ENCODE measurements at places on chromosomes 16 and 17. TPM values are rescaled to one million over a fixed set of nuclear protein-coding genes. Genes with fewer than 3 reads are reported as not detected.

DNA sequence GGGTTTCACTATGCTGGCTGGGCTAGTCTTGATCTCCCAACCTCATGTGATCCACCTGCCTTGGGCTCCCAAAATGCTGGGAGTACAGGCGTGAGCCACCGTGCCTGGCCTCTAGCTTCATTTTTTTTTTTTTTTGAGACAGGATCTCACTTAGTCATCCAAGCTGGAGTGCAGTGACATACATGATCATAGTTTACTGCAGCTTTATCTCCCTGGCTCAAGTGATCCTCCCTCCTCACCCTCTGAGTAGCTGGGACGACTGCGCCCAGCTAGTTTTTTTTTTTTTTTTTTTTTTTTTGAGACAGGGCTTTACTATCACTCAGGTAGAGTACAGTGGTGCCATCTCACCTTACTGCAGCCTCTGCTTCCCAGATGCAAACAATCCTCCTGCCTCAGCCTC, 9.7 kb downstream of the RPA1 start:
- DNase-seq, result no peak

DNA sequence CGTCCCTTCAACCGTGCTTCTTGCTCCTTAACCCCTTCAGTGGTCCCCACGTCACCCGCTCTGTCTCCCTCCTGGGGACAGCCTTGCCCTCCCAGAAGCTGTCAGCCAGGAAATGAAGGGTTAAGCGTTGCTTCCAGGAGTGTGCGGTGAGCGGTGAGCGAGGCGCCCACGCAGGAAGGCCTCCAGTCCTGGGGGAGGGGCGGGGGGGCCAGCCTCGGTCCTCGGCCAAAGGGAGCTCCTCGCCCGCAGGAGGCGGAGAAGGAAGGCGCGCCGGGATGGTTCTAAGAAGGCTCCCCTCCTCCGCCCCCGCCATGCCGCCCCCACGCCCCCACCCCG, 2.3 kb downstream of the RBFOX3 start:
- no peak for DNase-seq

GRCh38 chr17:62712171-62712581, 84.7 kb downstream of the MRC2 start:
- DNase-seq, result no peak

GRCh38 chr16:85252461-85252860, 140.2 kb upstream of the CIBAR2 start:
- no peak for DNase-seq

DNA sequence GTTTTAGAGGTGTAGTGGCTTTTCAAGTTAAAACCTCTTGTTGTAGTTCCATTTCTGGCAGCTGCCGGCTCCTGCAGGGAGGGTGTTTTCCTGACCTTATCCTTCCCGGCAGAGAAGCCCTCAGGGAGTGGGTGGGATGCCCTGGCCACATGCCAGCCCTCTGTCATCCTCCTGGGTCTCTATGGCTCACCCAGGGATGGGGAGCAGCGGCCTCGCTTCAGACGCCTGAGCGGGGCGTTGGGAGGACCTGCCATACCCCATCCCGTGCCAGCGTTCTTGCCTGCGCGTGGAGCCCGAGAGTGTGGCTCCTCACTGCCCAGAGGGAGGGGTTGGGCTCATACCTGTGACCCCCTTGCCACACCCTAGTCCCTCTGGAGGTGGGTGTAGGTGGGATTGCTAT, 11.9 kb downstream of the KCNJ12 start:
- no peak for DNase-seq

GRCh38 chr16:71746442-71747046, 22.0 kb upstream of the PHLPP2 start:
- peak; percentile 14 for DNase-seq

GRCh38 chr16:85171759-85172454, 59.6 kb upstream of the CIBAR2 start:
- DNase-seq, result no peak

DNA sequence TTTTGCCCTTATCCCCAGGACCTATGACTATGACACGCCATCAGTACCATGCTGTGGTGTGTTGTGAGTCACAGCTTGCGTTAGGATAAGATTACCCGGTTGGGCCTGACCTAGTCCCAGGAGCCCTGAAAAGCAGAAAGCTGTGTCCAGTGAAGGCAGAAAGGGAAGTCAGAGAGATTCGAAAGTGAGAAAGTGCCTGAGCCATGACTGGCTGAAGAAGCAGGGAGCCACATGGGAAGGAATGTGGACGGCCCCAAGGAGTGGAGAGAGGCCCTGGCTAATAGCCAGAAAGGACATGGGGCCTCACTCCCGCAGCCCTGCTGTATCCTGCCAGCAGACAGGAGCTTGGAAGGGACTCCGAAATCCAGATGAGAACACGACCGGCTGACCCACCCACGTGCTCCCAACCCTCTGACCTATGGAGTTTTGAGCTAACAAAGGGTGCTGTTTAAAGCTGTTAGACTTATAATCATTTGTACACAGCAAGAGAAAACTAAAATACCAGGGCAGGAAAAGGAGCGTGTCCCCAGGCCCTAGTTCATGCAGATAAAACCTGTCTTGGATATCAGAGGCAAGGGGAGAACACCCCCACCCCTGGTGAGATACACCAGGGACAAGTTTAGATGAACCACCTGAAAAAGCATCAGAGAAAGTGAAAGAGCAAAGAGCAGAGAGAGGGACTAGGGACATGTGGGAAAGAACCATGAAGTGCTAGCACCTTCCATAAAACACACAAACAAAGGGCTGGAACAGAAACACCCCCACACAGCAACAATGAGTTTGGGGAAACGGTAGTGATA, 115.3 kb downstream of the SLC39A11 start:
- no peak for DNase-seq

The PRKCB gene
- 123 TPM for total RNA-seq

The PYY gene
- not detected for total RNA-seq

The CCDC47 gene
- 34.9 TPM for total RNA-seq

The CCL17 gene
- total RNA-seq, result not detected

The SMIM36 gene
- not detected for total RNA-seq
